ENCODE measurements at places on chromosomes 1 and 21.

- no peak for DNase-seq
Observed at GRCh38 chr1:109816175-109816811, 52.6 kb upstream of the EPS8L3 start.

GRCh38 chr1:227357171-227357926, 39.1 kb upstream of the CDC42BPA start:
- DNase-seq: peak; percentile 90

GRCh38 chr1:8660411-8660828, 157.0 kb downstream of the RERE start:
- DNase-seq: peak; percentile 74

GRCh38 chr21:39314143-39315027, 953 bp upstream of the BRWD1 start:
- peak; percentile 55 for DNase-seq

DNA sequence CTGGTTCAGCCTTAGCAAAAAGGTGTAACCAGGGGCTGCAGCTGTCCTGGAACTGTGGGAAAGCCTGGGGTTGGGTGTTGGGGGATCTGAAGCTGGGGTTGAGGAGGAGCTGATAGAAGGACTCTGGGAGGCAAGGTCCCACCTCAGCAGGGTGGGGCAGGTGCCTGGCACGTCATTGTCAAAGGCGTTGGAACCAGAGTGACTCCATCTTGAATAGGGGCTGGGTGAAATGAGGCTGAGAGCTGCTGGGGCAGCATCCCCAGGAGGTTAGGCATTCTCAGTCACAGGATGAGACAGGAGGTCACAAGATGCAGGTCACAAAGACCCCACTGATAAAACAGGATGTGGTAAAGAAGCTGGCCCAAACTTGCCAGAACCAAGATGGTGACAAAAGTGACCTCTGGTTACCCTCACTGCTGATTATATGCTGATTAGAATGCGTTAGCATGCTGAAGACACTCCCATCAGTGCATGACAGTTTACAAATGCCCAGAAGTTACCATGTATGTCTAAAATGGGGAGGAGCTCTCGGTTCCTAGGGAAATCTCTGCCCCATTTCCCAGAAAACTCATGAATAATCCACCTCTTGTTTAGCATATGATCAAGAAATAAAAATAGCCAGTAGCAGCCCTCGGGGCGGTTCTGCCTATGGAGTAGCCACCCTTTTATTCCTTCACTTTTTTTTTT, 85.4 kb downstream of the IER5 start:
- no peak for DNase-seq

DNA sequence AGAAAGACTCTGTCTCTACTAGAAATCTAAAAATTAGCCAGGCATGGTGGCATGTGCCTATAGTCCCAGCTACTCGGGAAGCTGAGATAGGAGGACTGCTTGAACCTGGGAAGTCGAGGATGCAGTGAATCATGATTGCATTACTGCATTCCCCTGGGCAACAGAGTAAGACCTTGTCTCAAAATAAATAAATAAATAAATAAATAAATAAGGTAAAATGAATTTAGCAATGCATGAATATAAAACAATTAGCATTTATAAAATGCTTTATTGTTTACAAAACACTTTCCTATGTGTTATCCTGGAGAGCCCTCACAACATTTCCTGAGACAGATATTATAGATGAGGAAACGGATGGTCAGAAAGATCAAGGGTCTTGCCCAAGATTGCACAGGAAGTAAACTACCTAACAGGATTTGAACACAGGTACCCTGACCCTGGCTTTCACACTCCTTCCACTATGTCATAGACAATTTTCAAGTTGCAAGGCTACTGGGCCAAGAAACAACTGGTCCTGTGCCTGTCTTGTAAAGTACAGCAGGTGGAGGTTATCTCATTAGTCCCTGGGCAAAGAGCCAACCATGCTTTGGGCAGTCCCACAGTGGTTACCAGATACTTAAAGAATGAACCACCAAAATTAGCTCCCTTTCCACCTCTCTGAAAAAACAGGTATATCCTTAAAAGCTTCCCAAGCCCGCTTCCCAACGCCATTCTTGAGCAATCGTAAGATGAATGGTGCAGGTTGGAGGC, 15.4 kb upstream of the VSIG8 start:
- DNase-seq: no peak

GRCh38 chr1:52659356-52659755, 26.4 kb downstream of the SHISAL2A start:
- no peak for DNase-seq

GRCh38 chr1:114339379-114339778, 171.6 kb downstream of the TRIM33 start:
- DNase-seq: no peak
